ENCODE measurements at places on chromosomes 16 and 17. TPM values are rescaled to one million over a fixed set of nuclear protein-coding genes. Genes with fewer than 3 reads are reported as not detected.

The SLC47A2 gene
- not detected for total RNA-seq

The HSBP1 gene
- total RNA-seq: 109 TPM

The KCNJ16 gene
- not detected for total RNA-seq

The PERCC1 gene
- total RNA-seq: not detected

The BOLA2 gene
- total RNA-seq: 22.7 TPM

The SYNGR3 gene
- 21.3 TPM for total RNA-seq

The CSH2 gene
- not detected for total RNA-seq

The IGF2BP1 gene
- total RNA-seq: 0.09 TPM

The FKBP10 gene
- 1.3 TPM for total RNA-seq

The ACOX1 gene
- total RNA-seq: 29.4 TPM

The FSCN2 gene
- total RNA-seq: 1.1 TPM

The MAPT gene
- 1.3 TPM for total RNA-seq

The ENGASE gene
- total RNA-seq: 51.4 TPM

The CTF1 gene
- total RNA-seq: 0.30 TPM

The CLEC18A gene
- 0.43 TPM for total RNA-seq

The NLRC3 gene
- 29.6 TPM for total RNA-seq

The PSMC5 gene
- 204 TPM for total RNA-seq
